Smooth muscle cell of the pulmonary artery (primary cell): ENCODE measurements at places on chromosomes 3 and 15. TPM values are rescaled to one million over a fixed set of nuclear protein-coding genes. Genes with fewer than 3 reads are reported as not detected.

TRH gene
- total RNA-seq = 0.10 and 0.20 TPM in 2 replicates

TMIE gene
- 0.07 and 0.23 TPM in 2 replicates for total RNA-seq

SCN11A gene
- total RNA-seq = under 0.01 TPM in 1 of 2 replicates, not detected in the other

MUC13 gene
- total RNA-seq = under 0.01 and 0.10 TPM in 2 replicates

ACSBG1 gene
- total RNA-seq = not detected in 2 replicates

HESX1 gene
- 0.17 TPM in 1 of 2 replicates, not detected in the other for total RNA-seq

SOX14 gene
- not detected in 2 replicates for total RNA-seq

PHLDB2 gene
- 78.1 and 101 TPM in 2 replicates for total RNA-seq

RASSF1 gene
- total RNA-seq = 34.3 and 37.3 TPM in 2 replicates

RYR3 gene
- 0.07 TPM in 1 of 2 replicates, not detected in the other for total RNA-seq

SRP14 gene
- total RNA-seq = 187 and 197 TPM in 2 replicates

ALDH1A2 gene
- total RNA-seq = 0.86 and 3.8 TPM in 2 replicates

CHL1 gene
- 0.07 TPM in 1 of 2 replicates, not detected in the other for total RNA-seq

SNX22 gene
- 0.10 and 0.13 TPM in 2 replicates for total RNA-seq

ADGRG7 gene
- total RNA-seq = 0.07 TPM in 1 of 2 replicates, not detected in the other

SH3GL3 gene
- 0.07 and 0.20 TPM in 2 replicates for total RNA-seq

SERINC4 gene
- not detected in 2 replicates for total RNA-seq

ABI3BP gene
- 148 and 149 TPM in 2 replicates for total RNA-seq

IL20RB gene
- 0.98 and 1.0 TPM in 2 replicates for total RNA-seq

CCDC13 gene
- total RNA-seq = 0.26 and 0.36 TPM in 2 replicates

SUCNR1 gene
- 51.2 and 124 TPM in 2 replicates for total RNA-seq

ZPLD1 gene
- total RNA-seq = 0.13 and 1.1 TPM in 2 replicates

P2RY14 gene
- 0.20 TPM in 1 of 2 replicates, not detected in the other for total RNA-seq

CHSY1 gene
- total RNA-seq = 61.7 and 101 TPM in 2 replicates

GAP43 gene
- 5.7 and 6.1 TPM in 2 replicates for total RNA-seq

IL17RB gene
- under 0.01 TPM in 1 of 2 replicates, not detected in the other for total RNA-seq

MESP2 gene
- total RNA-seq = 0.66 and 0.78 TPM in 2 replicates

SLC2A2 gene
- total RNA-seq = not detected in 2 replicates

UROC1 gene
- not detected in 2 replicates for total RNA-seq

TNNC1 gene
- 0.23 and 2.6 TPM in 2 replicates for total RNA-seq

SLCO2A1 gene
- under 0.01 TPM in 2 replicates for total RNA-seq

BOC gene
- total RNA-seq = 7.6 and 15.6 TPM in 2 replicates

IREB2 gene
- 25.1 and 36.1 TPM in 2 replicates for total RNA-seq

PRSS50 gene
- not detected in 2 replicates for total RNA-seq

KIF15 gene
- total RNA-seq = 1.3 and 2.9 TPM in 2 replicates

ATP8B4 gene
- 1.7 and 3.8 TPM in 2 replicates for total RNA-seq

IL16 gene
- total RNA-seq = 0.20 and 0.65 TPM in 2 replicates
